ENCODE measurements at places on chromosomes 16 and 17.

GRCh38 chr17:60748204-60748603, 70.6 kb downstream of the BCAS3 start:
- no peak for DNase-seq

DNA sequence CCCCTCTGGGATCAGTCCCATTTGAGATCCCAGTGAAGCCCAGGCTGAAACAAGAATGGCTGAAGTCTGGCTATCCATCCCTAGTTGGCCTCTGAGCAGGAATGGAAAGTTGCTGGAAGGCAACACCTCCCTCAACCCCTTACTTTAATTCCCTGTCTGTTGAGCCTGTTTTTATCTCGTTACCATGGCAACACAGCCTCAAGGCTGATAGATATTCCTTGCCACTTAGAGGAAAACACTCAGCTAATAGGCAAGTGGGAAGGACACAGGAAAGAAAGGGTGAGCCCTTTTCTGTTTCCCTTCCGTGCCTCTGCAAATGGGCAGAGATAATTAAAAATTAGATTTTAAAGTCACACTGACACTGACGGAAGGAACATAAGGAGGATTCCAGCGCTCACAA, 75.5 kb upstream of the CLEC3A start:
- DNase-seq = no peak

GRCh38 chr16:82772215-82772614, 145.4 kb downstream of the CDH13 start:
- no peak for DNase-seq

- no peak for DNase-seq
Observed at GRCh38 chr16:81913222-81913621, 98.0 kb downstream of the SDR42E1 start.

All from inflammatory macrophage treated with lipopolysaccharide for 4 hours (primary cell).